ENCODE measurements at places on chromosomes 2 and 18. TPM values are rescaled to one million over a fixed set of nuclear protein-coding genes. Genes with fewer than 3 reads are reported as not detected.

DNA sequence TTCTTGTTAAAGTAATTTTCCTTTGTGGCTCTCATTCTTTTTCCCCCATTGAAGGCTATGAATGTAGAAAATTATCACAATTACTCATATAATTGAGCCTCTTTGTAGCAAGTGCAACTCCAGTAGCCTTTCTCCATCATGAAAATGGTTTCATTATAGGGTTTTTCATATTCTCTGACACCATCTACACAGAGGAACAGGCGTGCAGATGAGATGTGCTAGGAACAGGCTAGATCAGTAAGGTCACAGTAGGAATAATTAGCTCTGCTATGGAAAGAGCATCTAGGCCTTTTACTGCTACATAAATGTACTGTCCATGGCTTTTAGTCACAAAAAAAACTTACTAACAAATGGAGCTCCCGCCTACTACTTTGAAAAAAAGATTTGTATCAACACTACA, 12.6 kb upstream of the DLX1 start:
- DNase-seq: no peak

GRCh38 chr2:232196802-232197201, 181.7 kb upstream of the ALPP start:
- no peak for DNase-seq

- DNase-seq: no peak
Measured at GRCh38 chr2:223649554-223650533, 47.7 kb upstream of the SCG2 start.

- DNase-seq: no peak
Measured at GRCh38 chr2:68911709-68912108, 40.5 kb upstream of the BMP10 start.

Gene SP140L
- 8.7 TPM for polyA plus RNA-seq

DNA sequence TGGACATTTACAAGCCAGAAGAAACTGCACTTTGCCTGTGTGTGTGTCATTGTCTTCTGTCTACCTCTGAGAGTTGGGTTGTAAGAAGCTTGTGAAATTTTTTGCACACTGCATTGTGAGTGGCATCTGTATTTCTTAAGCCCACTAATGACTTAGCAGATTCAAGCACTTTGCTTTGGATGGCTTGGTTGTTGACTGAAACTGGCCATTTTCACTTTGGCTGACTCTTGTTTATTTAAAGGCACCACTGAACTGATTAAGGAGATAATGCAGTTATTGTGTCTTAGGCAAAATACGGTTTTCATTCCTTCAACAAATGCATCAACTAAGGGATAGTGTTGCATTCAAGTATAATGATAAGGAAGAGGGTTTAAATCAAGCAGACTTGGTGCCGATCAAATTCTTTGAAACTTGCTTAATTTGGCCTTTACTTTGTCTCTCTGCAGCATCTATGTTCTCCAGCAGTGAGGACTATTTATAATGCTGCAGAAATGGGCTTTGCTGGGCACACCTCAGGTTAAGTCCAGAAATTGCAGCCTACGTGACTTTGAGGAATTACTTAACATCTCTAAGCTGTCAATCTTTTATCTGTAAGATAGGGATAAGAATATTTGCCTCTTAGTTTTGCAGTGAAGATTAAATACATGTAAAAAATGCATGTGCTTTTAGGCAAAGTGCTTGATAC, 142.0 kb downstream of the CCDC85A start:
- DNase-seq: no peak

Gene RSAD2
- polyA plus RNA-seq: 0.22 TPM

Gene MARCHF4
- 10.0 TPM for polyA plus RNA-seq

Gene MYO3B
- polyA plus RNA-seq: not detected

Gene NAPG
- polyA plus RNA-seq: 23.0 TPM

Gene TNFRSF11A
- polyA plus RNA-seq: not detected

Gene CRYGD
- polyA plus RNA-seq: not detected

Gene CD207
- polyA plus RNA-seq: not detected

Gene ITPRIPL1
- 0.59 TPM for polyA plus RNA-seq

DNA sequence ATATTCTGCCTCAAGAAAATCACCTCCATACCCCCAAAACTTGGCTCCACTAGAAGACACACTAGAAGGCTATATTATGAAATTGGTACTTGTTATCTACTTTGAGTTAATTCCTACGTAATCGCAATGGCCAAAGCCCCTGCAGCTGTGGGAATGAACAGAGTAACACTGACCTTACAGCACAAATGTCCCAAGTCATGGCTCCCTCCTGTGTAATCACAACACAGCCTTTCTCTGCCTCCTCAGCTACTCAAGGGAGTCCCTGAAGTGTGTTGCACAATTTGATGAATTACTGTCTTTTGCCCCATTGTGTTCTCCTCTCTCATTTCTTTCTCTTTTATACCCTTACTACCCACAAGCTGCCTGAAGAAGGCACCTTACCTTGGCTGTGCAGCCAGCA, 375.2 kb downstream of the ARHGAP15 start:
- no peak for DNase-seq

DNA sequence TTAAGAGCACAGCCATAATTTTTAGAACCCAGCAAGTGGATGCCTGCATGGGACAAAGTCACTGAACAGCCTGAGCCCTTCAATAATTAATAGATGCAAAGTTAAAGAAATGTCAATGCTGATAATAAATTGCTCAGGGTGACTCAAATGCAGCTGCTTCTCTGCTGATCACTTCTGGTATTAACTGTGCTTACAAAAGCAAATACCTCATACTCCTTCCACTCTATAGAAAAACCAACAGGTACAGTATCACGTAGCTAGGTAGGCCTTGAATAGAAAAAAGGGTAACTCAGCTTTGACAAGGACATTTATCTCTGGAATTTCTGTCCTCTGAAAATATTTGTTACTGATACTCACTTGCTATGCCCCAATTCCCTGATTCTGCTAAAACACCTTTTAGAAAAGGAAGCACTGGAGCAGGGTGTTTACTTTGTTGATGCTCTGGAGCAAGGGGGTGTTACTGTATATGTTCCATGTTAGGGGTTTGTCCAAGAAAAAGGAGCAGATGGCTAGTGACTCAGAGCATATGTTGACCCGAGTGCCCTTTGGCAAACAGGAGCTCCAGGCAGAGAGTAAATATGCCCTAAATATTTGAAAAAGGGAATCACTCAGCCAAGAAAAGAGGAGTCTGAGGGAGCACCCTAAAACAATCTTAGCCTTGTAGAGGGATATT, 59.1 kb upstream of the RTN4 start:
- DNase-seq: no peak

Gene UNC50
- 43.9 TPM for polyA plus RNA-seq

DNA sequence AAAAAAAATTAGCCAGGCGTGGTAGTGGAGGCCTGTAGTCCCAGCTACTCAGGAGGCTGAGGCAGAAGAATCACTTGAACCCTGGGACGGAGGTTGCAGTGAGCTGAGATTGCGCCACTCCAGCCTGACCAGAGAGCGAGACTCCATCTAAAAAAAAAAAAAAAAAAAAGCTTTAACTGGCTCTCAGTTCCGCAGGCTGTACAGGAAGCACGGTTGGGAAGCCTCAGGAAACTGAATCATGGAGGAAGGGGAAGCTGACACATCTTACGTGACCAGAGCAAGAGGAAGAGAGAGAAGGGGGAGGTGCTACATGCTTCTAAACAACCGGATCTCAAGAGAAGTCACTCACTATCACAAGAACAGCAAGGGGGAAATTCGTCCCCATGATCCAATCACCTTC, 505.6 kb upstream of the SLC8A1 start:
- no peak for DNase-seq

DNA sequence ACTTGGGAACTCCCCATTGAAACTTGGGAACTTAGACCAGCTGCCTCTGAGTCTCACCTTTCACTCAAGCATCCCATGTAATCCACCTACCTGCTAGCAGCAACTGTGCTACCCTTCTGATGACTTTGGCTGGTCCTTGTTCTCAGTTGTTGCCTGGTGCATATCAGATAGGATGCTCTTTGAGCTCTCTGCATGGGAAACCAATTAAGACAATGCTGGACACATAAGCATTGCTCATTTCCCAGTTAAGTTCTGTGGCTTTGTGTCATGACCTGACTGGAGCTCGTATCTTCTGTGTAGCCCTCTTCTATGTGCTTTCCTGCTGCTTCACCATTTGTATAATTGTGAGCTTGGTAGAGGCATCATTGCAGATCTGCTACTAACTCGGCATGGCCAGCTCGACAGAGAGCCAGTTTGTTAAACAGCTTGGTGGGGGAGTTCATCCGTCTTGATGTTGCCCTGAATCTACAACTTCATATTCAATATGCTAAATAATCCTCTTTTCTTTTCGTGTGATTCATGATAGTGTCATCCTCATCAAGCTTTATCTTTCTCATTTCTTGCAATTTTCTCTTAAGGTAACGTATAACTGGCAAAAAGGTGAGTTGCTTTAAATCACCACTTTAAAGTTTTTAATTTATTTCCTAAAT, 447.5 kb upstream of the SLC14A2 start:
- peak; percentile 54 for DNase-seq

Gene KYNU
- polyA plus RNA-seq: 0.04 TPM

Gene CELF4
- polyA plus RNA-seq: not detected

Gene CAPN14
- polyA plus RNA-seq: 0.10 TPM

Gene IL36A
- not detected for polyA plus RNA-seq

GRCh38 chr2:28982381-28982950, 1.4 kb downstream of the TOGARAM2 start:
- DNase-seq: no peak

DNA sequence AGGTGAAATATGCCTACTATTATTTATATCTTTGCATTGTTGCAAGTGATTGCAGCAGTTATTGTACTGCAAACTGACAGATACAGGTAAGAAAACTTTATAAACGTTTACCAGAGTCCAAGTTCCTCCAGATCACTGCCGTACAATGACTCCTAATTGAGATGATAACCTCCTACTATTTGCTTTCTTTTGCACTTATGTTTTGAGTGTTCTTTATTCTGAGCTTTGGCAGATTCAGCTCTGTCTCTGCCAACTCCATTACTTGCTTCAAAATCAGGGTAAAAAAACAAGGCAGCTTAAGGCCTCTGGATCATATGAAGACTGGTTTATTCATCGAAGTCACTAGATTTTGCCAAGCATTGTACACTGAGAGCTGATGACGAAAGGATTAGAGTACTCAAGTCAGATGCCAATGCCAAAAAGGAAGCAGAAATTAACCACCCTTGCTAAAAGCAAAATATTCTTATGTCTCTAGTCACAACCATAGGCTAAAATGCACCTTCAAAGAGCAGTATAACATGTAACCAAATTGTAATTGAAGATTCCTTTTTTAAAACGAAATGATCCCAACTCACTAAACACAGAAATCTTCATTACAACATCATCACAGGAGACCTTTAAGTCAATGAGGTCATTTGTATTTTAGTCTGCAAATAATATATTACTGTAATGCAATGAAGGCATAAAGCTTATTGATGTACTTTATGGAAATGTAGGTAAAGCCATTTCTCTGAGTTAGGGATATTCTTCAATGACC, 10.5 kb upstream of the IKZF2 start:
- DNase-seq: no peak

- DNase-seq: no peak
Measured at GRCh38 chr2:216536734-216537210, 38.1 kb downstream of the RPL37A start.
